HFFc6 (cell line): ENCODE measurements at places on chromosomes 1 and 21.

GRCh38 chr1:172359491-172359999, 60.9 kb upstream of the C1orf105 start:
- peak; percentile 69 for DNase-seq

DNA sequence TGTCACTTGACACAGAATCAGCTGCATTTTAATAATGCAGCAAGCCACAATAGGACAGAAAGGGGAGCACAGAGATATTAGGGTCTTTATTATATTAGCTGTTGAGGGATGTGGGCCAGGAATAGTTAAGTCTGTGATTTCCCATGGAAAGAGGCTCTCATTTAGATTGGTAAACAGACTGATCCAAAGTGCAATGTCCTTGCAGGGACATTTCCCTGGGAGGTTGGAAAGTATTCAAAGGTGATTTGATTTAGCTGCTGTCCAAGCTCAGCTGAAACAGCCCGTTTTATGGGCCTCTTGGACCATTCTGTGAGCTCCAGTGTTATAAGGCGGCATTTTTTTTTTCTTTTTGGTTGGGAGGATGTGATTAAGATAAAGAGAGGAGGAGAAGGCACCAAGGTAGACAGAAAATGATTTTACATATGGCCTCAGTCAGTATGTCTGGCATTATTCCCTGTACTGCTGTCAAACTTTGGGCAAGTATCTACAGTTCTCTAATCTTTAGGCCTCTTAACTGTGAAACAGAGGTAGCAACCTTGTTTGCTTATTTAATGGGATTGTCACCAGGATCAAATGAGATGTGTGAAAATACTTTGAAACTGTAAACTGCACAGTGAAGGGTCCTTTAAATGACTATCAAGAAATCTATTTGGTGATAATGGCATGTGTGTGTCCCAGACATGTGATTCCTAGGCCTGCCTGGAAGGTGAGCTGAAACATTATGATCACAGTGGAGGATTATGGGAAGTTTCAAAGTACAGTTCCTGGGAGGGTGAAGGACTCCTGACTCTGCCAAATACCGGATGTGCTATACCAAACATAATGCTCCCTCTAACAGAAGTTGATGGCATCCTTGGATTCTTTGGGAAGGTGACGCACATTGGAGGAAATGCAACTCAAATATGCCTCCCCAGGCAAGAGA, 62.2 kb downstream of the NOS1AP start:
- no peak for DNase-seq

GRCh38 chr1:23624440-23624839, 65.1 kb upstream of the ID3 start:
- DNase-seq: no peak

DNA sequence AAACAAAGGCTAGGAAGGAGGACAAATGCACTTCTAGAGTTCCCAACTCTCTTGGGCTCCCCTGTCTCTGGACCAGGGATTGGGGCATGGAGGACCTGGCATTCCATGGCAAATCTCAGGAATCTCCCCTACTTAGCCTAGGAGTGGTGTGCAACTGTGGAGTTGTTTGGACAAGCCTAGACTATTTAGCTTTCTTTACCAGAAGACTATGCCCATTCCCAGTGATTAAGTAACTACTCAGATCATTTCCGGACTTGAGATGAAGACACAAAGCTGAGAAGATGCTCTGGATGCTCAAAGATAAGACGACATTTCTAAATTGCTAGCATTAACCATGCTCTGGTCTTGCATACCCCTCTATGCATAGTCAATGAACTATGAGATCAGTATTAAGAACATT, 13.7 kb upstream of the MARK1 start:
- no peak for DNase-seq

DNA sequence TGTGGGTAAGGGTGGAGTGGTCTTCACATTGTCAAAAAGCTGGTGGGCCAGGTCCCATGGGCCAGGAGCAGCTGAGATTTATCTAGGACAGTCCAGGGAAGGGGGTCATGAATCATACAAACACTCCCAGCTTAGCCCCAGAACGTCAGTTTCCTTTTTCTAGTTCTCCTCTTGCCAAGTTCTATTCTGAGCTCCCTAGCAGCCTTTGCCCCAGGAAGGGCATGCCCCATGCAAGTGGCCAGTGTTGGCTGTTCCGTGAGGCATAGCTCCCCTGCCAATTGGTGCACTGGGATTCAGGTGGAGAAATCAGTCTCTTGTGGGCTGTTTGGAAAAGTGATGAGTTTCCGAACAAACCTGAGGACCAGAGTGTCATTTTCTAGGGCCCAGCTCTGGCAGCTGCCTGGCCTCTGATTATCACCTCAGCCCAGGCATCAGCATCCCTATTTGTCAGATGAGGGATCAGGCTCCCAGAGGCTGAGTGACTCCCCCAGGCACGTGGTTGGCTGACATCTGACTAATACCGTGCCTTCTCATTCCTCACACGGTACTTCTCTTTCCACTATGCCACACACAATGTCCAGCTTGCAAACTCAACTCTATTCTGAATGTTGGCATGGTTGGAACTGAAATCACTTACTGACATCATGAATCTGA, 14.2 kb upstream of the MYOM3 start:
- peak; percentile 29 for DNase-seq

DNA sequence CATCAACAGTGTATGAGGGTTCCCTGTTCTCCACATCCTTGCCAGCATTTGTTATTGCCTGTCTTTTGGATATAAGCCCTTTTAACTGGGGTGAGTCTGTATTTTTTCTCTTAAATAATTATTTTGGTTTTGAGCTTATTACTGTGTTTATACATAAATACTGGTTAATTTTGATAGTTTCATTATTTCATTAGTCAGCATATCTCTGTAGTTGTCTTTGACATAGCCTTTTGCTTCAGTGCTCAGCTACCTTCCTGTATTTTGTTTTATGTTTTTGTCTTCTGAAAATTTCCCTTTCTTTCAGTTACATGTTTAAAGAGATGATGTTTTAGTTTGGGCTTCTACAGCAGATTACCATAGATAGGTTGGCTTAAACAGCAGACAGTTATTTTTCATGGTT, 138.1 kb downstream of the XPR1 start:
- DNase-seq: no peak

DNA sequence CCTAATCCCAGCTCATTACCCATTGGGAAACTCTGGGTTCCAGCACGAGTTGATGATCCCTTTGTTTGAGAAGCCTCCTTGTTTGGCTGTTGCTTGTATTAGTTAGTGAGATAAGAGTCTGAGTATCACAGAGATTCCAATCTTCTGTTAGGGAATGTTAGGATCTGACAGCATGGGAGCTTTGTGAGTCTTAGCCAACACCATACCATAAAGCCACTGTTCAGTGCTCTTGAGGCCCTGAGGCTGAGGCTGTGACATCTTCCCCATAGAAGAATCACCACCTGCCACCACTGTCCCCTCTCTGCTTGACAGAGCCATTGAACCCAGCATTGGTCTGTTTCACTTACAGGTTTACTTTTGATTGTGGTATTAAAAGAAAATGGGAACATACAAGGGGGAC, 29.3 kb upstream of the NFASC start:
- no peak for DNase-seq

- DNase-seq: no peak
Measured at GRCh38 chr1:193320270-193320669, 133.9 kb upstream of the B3GALT2 start.

DNA sequence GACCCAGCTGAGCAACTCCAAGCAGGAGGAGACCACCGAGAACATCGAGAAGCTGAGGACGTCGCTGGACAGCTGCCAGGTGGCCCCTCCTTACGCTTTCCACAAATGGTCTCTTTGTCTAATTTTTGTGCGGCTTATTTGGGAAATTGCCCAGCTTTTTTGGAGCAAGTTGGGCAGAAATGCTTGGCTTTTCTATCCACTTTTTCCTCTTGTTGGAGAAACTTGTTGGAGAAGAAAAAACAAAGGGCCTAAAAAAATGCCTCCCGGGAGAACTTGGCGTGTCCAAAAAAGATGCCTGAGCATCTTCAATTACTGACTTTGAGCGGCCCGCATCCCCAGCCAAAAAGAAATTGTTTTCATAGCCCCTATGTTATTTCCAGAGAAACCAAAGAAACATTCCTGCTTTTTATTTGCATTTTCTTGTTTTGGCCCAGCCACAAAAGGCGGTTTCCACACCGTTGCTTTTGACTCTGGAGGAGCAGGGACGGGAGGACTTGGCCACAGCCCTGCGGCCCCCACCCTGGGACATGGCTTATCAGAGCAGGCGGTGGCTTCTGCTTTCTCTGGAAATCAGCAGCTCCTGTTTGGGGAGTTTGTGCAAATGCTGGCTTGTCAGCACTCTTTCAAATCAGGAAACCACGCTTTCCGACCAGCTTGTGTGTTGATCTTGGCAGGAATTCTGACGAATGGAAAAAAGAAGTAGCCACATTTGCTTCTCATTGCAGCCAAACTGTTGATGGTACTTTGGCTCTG, 81.2 kb upstream of the EFHD2 start:
- no peak for DNase-seq

DNA sequence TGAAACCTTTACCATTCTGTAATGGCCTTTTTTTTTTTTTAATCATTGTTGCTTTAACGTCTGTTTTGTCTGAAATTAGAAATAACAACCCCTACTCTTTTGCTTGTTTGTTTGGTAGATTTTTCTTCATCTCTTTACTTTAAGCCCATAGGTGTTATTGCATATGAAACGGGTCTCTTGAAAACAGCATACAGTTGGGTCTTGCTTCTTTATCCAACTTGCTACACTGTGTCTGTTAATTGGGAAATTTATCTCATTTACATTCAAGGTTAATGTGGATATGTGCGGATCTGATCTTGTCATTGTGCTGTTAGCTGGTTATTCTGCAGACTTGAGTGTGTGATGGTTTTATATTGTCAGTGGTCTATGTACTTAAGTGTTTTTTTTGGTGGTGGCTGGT, 78.9 kb upstream of the COP1 start:
- DNase-seq: no peak

- DNase-seq: no peak
Measured at GRCh38 chr1:18816808-18817207, 42.7 kb downstream of the TAS1R2 start.

DNA sequence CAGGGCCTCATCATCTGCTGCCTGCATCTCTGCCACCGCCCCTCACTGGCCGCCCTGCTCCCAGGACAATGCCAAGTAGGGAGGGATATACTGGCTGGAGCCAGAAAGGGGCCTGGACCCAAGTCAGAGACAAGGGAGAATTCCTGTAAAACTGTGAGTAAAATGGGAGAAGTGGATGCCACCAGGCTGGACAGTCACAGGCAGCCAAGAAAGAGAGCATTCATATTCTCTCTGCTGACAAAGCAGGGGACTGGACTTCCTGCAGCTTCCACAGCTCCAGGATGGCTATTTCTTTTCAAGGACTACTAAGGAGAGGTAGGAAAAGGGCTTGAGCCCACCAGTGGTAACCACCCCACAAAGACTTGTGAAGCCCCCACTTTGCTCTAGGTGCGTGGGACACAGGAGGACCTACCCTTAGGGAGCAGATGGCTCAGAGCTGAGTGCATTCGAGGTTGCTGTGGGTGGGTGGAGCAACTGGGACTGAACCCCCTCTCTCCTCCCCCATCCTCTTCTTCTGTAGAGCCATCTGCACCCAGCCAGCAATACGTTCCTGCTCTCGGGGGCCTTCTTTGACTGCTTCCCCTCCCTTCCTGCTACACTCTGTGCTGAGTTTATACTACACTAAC, 57.5 kb downstream of the GLIS1 start:
- DNase-seq: no peak

GRCh38 chr1:58398714-58399113, 147.8 kb downstream of the OMA1 start:
- no peak for DNase-seq

DNA sequence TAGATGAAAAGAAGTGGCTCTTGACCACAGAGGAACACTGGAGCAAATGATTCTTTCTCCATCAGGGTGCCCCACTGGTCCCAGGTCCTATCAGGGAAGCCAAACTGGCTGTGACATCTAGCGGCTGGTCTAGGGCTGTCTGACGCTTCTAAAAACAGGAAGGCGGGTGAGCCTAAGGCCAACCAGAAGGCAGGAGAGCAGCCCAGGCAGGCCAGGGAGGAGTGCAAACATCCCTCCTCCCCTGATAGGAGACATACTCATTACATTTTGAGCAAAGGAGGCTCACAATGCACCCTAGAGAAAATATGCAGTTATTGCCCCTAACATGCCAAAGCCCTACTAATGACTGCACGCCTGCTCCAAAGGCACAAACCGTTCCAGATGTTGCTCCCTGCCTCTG, 10.4 kb upstream of the FOXE3 start:
- no peak for DNase-seq

DNA sequence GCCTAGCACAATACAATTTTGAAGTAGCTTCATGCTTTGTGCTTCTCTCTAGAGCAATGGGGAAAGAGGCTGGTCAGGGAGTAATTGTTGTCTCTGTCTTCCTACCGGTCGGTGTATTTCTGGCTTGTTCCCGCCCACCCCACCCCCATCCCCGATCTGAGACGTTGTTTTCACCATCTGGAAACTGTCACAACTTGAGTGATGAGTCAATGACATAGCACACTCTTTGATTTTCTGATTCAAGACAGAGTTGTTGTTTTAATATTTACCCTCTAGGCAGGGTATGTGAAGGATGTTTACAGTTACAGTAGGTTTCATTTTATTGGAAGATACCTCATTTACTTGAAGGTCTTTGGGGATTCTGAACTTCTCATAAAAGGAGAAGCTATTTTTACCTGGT, 7.0 kb downstream of the IL12RB2 start:
- no peak for DNase-seq

DNA sequence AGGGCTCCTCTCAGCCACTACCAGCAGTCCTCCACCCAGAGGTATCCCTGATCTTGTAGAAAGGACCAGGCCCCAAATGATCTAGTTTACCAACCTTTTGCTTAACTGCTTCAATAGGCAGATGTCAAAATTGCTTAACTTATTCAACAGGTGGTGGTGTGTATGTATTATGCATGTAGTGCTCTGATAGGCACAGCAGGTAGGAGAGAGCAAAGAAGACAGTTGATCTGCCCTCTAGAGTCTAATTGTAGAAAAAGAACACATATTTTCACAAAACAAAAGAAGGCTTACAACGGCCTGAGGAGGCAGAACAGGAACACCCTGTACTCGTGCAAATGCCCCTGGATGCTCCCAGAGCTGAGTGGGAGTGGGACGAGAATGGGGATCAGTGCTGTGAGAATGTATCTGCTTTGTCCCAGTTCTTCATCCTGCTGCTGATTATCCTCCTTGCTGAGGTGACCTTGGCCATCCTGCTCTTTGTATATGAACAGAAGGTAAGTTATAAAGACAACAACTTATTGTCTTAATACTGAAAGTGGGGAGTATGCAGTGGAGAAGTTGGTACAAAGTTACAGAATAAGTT, 21.1 kb downstream of the CD53 start:
- DNase-seq: no peak
